ENCODE measurements at places on chromosomes 6 and 20. TPM values are rescaled to one million over a fixed set of nuclear protein-coding genes. Genes with fewer than 3 reads are reported as not detected.

The DYNLT1 gene
- total RNA-seq, result 10.2 TPM

The SAMD5 gene
- 1.8 TPM for total RNA-seq

The PERP gene
- 38.0 TPM for total RNA-seq

The GJA10 gene
- not detected for total RNA-seq

The GGT7 gene
- 4.4 TPM for total RNA-seq

The CCN2 gene
- total RNA-seq, result 3.1 TPM

The MROH8 gene
- 8.2 TPM for total RNA-seq

The ZNF322 gene
- 54.1 TPM for total RNA-seq

The IP6K3 gene
- total RNA-seq, result not detected

The NCOA7 gene
- total RNA-seq, result 23.7 TPM

The SLC44A4 gene
- not detected for total RNA-seq

The SLC52A3 gene
- total RNA-seq, result 0.11 TPM
